ENCODE measurements at places on chromosomes 4 and X.

- DNase-seq: no peak
Measured at GRCh38 chrX:108312957-108313356, 125.3 kb downstream of the COL4A6 start.

DNA sequence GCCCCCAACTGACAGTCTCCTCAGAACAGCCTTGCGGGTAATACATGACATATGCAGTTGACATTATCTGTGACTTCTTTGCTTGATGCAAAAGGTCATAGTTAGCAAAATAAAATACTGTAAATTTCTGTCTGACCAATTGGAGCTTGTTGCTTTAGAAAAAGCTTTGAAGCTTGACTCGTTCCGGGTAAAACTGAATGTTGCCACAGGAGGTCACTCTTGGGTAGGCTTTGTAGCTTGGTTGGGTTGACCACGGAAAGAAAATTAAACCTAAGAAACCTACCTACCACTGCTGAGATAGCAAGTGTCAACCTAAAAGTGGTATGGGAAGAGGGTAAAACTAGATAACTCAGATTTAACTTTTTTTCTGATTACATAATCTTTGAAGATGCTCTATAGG is 23.2 kb downstream of the PRPS2 start:
- no peak for DNase-seq

GRCh38 chr4:37001688-37002436 is 242.7 kb upstream of the NWD2 start:
- no peak for DNase-seq

GRCh38 chr4:35124106-35124505 is 1120.2 kb downstream of the ARAP2 start:
- DNase-seq: no peak

DNA sequence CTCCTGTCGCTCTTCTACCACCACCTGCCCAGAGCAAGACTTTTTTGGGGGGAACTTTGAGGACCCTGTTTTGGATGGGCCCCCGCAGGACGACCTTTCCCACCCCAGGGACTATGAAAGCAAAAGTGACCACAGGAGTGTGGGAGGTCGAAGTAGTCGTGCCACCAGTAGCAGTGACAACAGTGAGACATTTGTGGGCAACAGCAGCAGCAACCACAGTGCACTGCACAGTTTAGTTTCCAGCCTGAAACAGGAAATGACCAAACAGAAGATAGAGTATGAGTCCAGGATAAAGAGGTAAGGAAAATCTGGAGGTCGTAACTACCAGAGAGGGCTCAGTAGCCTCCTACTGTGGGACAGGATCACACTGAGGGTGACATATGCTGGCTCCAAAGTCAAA is 364.5 kb downstream of the MAPK10 start:
- no peak for DNase-seq

GRCh38 chr4:145533961-145534360 is 52.3 kb downstream of the SMAD1 start:
- no peak for DNase-seq

DNA sequence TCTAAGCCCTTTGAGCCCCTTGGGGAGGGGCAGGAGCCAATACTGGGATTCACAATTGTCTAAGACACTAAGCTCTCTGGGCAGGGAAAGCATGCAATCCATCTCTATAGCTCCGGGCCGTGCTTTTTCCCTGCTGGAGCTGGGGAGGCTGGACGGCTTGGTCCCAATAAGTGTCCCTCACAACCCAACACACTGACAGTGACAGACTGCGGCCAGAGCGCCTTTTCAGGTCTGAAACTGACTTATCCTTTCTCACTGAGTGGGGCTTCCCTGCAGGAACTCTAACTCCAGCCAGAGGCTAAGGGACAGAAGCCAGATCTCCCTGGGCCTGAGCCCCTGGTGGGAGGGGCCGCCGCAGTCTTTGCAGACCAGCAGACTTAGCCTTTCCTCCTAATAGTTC is 146.6 kb upstream of the PBDC1 start:
- DNase-seq: no peak

- no peak for DNase-seq
Measured at GRCh38 chr4:24889991-24890390, 22.9 kb downstream of the CCDC149 start.

- DNase-seq: no peak
Measured at GRCh38 chr4:174669270-174669669, 147.0 kb upstream of the HPGD start.

DNA sequence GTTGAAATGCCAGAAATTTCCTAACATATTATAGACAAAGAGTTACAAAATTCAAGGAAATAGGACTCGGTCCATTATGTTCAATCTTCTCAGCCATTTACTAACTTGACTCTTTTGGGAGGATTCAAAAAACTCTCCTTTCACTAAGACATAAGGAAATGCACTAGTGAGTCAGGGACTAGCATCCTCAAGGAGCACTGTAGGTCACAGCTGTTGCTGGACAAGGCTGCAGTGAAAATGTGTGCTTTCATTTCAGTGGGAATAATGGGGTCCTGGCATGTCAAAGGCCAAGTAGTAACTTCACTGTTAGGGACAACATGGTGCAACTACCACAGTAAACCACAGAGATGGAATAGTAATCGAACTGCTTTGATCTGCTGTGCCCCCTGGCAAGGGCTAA is 56.9 kb upstream of the ABCG2 start:
- no peak for DNase-seq

DNA sequence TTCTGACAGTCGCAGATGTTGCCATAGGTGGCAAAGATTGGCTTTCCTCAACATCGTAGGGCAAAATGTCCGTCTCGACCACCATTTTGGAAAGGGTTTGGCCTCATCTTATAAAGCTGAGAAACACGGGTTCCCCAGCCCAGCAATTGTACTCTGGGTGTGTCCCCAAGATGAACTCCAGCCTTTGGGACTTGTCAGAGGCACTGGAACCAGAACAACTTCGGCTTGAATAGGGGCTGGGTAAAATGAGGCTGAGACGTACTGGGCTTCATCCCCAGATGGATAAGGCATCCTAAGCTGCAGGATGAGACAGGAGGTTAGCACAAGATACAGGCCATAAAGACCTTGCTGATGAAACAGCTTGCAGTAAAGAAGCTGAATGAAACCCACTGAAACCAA is 151.9 kb downstream of the CRLF2 start:
- DNase-seq: no peak

DNA sequence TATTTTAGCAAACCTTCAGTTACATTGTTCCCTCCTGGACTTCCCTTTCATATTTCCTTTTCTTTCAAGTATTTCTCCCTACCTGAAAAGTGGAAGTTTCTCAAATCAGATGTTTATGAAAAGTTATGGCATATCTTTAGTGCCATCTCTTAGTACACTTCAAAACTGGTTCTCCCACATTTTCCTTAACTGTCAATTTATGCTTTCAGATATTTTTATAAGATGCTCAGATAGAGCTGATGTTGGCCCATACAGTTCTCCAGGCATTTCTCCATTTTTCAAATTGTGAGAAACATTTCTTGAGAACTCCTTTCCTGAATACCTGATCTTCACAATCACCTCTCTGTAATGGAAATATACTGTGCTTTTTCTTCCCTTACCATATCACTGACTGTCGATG is 32.5 kb upstream of the AP1AR start:
- no peak for DNase-seq

- no peak for DNase-seq
Measured at GRCh38 chrX:19640693-19641374, 125.5 kb upstream of the MAP3K15 start.

DNA sequence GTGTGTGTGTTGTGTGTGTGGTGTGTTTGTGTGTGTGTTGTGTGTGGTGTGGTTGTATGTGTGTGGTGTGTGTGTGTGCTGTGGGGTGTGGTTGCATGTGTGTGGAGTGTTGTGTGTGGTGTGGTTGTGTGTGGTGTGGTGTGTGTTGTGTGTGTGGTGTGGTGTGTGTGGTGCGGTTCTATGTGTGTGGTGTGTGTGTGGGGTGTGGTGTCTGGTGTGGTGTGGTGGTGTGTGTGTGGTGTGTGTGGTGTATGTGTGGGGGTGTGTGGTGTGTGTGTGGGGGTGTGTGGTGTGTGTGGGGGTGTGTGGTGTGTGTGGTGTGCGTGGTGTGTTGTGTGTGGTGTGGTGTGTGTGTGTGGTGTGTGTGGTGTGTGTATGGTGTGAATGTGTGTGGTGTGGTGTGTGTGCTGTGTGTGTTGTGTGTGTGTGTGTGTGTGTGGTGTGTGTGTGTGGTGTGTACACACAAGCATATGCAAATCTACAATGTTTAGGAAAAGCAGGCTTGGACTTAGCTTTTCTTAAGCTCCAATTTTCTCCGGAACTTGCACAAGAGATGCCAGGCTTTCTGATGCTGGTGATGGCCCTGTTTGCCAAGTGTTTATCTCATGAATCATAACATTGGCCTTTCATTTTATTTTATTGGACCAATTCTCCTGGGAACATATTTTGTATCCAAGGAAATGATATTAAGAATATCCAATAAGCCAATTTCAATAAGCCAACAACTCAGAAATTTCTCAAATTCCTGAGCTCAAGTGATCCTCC is 148.7 kb downstream of the SPATA18 start:
- no peak for DNase-seq

GRCh38 chr4:180455226-180455625 is 1788.0 kb upstream of the TENM3 start:
- DNase-seq: no peak

GRCh38 chrX:123186801-123187200 is 2.7 kb downstream of the GRIA3 start:
- DNase-seq: no peak

DNA sequence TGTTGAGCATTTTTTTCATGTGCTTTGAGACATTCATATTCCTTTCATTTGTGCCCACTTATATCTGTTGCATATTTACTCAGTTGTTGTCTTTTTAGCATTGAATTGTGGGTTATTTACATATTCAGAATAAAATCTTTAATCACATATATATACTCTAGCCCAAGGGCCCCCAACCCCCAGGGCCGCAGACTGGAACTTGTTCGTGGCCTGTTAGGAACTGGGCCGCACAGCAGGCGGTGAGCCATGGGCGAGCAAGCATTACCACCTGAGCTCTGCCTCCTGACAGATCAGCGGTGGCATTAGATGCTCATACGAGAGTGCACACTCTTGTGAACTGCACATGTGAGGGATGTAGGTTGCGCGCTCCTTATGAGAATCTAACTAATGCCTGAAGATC is 480.6 kb downstream of the KCTD8 start:
- no peak for DNase-seq

GRCh38 chrX:13741695-13742094 is 7.1 kb downstream of the OFD1 start:
- DNase-seq: no peak

DNA sequence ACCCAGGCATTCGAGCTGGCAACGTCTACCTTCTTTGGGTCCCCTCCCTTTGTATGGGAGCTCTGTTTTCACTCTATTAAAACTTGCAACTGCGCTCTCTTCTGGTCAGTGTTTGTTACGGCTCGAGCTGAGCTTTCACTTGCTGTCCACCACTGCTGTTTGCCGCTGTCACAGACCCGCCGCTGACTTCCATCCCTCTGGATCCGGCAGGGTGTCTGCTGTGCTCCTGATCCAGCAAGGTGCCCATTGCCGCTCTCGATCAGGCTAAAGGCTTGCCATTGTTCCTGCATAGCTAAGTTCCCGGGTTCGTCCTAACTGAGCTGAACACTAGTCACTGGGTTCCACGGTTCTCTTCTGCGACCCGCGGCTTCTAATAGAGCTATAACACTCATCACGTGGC is 183.5 kb upstream of the GALNTL6 start:
- DNase-seq: no peak

GRCh38 chrX:133888984-133889383 is 96.4 kb downstream of the GPC3 start:
- no peak for DNase-seq

GRCh38 chr4:76800902-76801301 is 97.0 kb downstream of the SOWAHB start:
- DNase-seq: no peak

GRCh38 chrX:26050099-26050498 is 88.0 kb upstream of the MAGEB18 start:
- DNase-seq: no peak

DNA sequence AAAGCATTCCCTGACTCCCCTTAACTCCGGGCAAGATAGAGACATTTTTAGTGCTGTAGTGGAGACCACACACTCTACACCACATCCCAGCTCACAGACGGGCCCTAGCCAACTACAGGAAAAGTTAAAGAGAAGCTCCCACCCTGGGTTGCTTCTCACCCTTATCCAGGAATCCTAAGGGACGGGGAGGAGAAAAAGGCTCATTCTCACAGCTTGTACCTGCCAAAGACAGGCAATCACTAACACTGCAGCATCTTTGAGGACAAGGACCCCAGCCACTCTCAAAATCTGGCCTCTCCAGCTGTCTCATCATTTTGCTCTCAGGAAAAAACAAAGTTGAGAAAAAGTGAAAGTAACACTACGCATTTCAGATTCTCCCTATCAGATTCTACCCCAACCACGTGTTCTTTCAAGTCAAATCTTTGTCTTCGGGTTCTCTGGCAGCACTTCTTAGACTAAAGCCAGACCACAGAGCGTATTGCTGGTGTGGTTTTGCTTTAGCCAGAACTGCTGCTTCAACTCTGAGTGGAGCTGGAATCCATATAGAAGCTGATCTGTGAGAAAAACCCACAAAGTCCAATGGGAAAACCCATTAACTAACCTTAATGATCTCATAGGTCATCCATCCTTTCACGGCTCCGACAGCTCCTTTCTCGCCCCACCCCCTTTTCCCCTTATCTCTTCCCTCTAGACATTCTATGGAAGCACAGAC is 605.9 kb upstream of the DIPK2B start:
- DNase-seq: peak; percentile 11

DNA sequence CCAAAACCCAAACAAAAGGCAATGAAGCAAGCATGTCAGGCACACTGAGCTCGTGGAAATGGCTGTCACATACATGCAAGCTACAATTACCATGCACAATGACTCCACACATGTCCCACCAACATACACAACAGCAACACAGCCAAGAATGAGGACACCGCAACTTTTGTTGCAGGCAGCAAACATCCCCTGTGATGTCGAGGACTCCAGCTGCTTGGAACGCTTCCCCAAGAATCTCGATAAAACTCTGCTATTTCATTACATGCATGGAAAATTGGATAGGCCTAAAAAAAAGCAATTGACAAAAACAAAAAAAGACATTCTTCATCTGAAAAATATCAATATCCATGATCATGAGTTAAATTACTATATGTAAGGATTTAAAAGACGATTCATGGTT is 11.8 kb downstream of the ANOS1 start:
- no peak for DNase-seq

- no peak for DNase-seq
Measured at GRCh38 chr4:53497487-53498244, 93.6 kb downstream of the LNX1 start.

GRCh38 chr4:154368060-154368459 is 123.5 kb downstream of the DCHS2 start:
- no peak for DNase-seq

DNA sequence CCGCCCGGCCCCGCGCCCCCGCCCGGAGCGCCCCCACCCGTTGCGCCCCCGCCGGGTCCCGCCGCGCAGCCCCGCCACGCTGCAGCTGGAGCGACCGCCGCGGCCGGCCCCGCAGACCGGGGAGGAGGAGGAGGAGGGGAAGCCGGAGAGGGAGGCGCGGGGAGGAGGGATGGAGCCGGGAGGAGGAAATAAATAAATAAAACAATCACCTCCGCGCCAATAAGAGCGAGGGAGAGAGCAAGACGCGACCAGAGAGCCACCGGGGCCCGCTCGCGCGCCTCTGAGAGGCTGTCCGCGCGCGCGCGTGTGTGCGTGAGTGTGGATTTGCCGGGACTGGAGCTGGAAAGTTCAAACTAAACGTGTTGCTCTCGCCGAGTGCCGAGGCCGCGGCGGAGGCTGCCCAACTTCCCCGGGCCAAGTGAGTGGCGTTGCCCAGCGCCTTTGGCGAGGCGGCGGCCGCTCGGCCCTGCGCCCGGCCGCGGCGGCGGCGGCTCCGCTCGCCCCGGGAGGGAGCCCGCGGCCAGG is 2184.4 kb upstream of the TENM3 start:
- DNase-seq: no peak

Data from activated T-helper 1 cell treated with Interleukin-2 at 50 U/mL for 16 hours (primary cell).